ENCODE measurements at places on chromosomes 5 and 9.

- H3K4me1 ChIP-seq: no peaks in the 10 kb centered on the region
- no peaks in the 10 kb centered on the region for H3K36me3 ChIP-seq
- no peak overlapping the region for H3K4me3 ChIP-seq
- no peak overlapping the region for H3K27ac ChIP-seq
- no peak for DNase-seq
These were observed 7.6 kb downstream of the TMEM174 start for GRCh38 chr5:73180566-73180965.

- H3K27ac ChIP-seq: no peak overlapping the region
- DNase-seq: no peak
- H3K4me1 ChIP-seq: no peaks in the 10 kb centered on the region
- H3K36me3 ChIP-seq: no peaks in the 10 kb centered on the region
- H3K4me3 ChIP-seq: no peak overlapping the region
- no peaks in the 10 kb centered on the region for H3K27me3 ChIP-seq
These were observed 20.6 kb upstream of the COL5A1 start for GRCh38 chr9:134620751-134621557.

DNA sequence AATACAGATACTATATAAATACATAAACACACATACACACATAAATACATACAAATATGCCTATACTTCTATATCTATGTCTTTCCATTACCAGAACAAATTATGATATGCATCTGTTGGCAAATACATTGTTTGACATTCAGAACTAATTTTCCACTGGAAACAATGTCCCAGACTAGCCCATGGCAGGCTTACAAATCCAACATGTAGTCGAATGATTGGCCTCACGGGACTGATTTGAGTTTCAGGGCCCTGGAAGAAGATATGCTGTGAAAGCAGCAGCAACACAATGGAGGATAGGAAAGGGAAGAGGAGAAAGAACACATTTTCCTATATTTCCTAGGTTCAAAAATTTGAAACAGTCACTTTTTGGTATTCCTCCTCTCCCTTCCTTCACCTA is 881.1 kb upstream of the DMAC1 start:
- H3K27ac ChIP-seq: no peak overlapping the region
- no peaks in the 10 kb centered on the region for H3K4me1 ChIP-seq
- no peak for DNase-seq
- H3K27me3 ChIP-seq: no peaks in the 10 kb centered on the region
- no peak overlapping the region for H3K4me3 ChIP-seq

- H3K27me3 ChIP-seq: no peaks in the 10 kb centered on the region
- H3K27ac ChIP-seq: no peak overlapping the region
These were observed 822 bp downstream of the RASEF start for GRCh38 chr9:83061990-83062650.

Data from GM12878 (cell line).